ENCODE measurements at places on chromosomes 7 and 10.

GRCh38 chr10:9450801-9451200, 1396.3 kb downstream of the GATA3 start:
- no peak for DNase-seq

DNA sequence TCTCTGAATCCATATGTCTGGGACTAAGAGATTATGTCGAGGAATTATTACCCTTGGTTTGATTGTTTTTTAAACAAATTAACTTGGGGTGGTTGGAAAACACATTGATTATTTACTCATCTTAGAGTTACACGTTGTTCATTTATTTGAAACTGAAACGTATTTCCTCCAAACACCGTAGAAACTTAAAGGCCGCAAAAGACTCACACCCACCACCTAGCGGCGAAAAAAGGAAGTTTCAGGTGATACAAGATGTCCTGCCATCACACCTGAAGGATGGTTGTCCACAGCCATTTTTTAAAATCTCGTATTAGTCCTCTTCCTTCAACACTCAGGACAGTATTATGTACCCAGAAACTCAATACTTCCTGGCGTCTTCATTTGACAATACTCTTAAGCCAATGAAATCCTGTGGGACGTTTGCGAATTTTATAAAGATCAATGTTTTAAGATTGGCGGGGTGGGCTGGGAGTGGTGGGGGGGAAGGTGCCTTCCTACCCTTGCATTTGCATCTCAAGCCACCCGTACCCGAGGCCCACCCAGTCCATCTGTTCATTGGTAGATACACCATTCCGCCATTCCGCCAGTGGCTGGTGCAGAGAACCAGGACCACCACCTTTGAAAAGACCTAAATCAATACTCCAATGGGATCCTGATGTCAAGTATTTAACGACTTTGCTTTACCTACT, 1.4 kb upstream of the LCOR start:
- peak; percentile 53 for DNase-seq

DNA sequence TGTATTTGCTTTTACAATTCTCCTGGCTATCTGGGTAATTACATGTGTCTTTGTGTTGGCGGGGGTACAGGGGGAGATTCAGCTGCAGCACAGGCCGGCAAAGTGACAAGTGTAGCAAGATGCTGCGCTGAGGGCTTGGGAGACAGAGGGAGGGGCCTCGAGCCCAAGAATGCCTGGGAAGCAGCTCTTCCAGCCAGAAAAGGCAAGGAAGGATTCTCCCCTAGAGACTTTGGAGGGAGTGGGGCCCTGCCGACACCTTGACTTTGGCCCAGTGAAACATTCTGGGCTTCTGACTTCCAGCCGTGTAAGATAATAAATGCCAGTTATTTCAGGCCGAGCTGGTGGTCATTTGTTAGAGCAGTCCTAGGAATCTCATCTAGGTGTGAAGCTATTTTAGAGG, 7.2 kb upstream of the REPIN1 start:
- no peak for DNase-seq

DNA sequence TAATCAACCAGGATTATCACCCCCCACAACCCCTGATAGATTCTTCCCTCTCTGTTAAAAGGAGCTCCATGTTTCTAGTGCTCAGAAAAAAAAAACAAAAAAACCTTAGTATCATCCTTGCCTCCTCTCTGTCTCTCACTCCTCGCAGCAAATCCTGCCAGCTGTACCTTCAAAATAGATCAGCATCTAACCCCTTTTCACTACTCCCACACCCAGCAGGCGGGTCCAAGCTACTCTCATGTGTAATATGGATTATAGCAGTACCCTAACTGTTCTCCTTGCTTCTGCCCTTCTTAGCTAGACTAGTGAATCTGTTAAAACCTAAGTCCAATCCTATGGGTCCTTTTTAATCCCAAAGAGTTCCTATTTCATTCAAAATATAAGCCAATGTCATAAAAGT, 667.4 kb downstream of the MAGI2 start:
- no peak for DNase-seq

DNA sequence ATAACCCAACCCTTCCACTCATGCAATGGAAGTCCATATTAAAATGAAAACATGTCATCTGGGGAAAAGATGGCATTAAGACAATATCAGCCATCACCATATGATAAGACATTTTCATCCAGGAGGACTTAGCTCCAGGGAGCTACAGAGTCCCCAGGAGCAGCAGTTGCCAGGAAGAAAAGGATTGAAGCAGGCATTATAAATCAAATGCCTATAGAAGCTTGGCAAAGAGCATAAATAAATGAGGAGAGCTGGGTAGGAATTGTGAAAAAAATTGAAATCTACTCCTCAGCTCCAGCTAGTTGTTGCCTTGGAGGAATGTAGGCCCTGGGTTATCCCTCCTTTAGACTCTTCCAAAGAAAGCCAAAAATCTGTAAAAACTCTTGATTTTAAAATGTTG, 42.5 kb downstream of the FAM13C start:
- no peak for DNase-seq

GRCh38 chr10:79100771-79101170, 32.0 kb downstream of the ZMIZ1 start:
- DNase-seq: no peak

DNA sequence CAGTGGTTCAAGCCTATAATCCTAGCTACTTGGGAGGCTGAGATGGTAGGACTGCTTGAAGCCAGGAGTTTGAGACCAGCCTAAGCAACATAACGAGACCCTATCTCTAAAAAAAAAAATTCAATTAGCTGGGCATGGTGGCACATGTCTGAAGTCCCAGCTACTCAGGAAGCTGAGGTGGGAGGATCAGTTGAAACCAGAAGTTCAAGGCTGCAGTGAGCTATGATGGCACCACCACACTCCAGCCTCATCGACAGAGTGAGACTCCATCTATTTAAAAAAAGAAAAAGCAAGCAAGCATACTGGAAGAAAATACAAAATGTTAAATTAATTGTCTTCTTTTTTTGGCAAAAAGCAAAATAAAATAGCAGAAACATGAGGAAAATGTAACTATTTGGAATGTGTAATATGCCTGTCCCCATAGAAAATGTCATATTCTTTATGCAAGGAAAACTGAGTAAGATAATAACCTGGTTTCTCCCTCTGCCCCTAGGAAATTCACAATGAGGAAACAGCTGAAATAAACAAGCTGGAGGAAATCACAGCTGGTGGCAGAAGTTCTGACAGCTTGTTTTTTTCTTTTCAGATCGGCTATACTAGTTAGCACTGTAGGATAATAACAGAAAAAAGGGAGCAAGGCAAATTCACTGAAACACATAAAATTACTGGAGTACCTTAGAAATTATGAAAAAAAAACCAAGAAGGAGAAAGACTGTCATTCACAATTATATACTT, 48.5 kb downstream of the HERPUD2 start:
- no peak for DNase-seq

GRCh38 chr10:70747192-70747965, 37.8 kb downstream of the TBATA start:
- no peak for DNase-seq

DNA sequence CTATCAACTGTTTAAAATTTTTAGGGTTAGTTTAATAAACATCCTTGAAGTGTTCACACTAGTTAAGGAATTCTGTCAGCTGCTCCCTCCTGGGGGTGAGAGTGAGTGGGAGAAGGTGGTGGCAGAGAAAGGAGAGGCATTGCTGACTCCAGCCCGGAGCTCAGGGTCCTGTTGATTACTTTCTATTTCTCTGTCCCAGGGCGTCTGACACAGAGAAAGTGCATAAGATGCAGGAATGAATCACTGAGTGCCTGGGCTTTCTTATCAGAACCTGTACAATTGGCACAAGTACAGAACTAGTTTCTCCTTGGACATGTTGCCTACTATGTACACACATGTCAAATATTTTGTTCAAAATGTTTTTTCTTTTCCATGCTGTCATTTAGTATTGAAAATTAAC, 410.8 kb upstream of the COBL start:
- DNase-seq: no peak

DNA sequence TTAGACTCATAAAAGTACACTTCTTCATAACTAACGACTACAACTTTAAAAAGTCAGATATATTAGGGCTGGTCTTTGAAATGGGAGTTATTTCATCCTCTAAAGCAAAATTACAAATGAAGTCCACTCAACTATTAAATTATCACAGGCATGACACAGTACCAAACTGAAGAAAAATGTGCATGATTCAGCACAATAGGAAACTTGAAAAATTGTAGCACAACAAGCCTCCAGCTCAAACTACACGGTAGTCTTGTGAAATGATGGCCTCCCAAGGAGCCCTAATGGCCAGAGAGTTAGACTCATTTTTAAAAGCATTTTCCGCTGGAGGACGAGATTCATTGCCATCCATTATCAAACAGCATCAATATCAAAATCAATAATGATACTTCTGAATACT, 76.4 kb downstream of the MAGI2 start:
- DNase-seq: no peak

DNA sequence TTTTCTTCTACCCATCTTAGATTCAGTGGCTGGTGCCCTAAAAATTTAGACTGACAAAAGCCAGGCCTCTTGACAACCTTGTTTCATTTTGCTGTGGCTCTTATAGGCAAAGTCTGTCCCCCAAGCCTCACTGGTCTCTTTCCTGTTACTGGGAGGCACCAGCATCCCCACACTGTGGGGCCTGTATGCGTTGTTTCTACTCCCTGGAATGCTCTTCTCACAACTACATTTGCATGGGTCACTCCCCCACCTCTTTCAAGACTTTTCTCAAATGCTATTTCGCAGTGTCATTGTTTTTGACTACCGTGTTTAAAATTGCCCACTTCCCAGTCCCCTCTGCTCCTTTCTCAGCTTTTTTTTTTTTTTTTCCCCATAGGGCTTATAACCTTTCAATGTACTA, 108.7 kb upstream of the DGKB start:
- no peak for DNase-seq

- no peak for DNase-seq
These were observed 614.9 kb downstream of the KCNMA1 start for GRCh38 chr10:77022671-77023070.

DNA sequence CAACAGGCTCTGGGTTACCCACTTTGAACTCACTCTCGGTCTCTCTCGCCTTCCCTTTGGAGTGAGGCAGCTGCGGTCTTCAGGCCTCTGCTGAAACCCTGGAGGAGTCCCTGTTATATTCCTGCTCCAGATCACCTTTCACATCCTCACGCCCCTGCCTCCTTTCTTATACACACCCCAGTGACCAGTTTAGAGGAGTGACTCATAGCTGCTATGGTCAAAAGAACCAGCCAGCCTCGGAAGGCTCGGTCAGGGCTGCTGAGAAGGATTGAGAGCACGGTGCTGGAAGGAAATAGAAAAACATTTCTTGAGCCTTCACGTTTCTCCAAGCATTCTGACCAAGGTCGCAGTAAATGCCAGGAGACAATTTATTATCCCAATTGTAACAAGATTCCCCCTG, 28.3 kb upstream of the SVOPL start:
- DNase-seq: no peak

DNA sequence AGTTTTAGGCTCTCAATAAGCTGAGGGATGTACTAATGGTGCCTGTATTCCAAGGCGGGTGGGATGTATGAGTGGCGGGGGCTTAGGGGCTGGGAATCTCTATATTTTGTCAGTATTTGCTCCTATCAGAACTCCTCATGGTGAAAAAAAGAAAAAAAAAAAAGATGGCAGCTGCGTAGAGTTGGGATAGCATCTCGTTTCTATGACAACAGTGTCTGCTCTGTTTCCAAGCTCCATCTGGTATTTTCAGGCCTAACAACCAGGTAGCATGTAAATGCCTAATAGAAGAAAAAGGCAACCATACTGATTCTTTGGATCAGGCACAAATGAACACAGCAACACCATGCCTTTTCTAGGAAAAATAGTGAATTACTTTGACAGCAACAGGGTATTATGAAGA, 11.7 kb upstream of the CCDC172 start:
- DNase-seq: no peak

- DNase-seq: no peak
These were observed 21.7 kb downstream of the KLHDC10 start for GRCh38 chr7:130091999-130092398.

DNA sequence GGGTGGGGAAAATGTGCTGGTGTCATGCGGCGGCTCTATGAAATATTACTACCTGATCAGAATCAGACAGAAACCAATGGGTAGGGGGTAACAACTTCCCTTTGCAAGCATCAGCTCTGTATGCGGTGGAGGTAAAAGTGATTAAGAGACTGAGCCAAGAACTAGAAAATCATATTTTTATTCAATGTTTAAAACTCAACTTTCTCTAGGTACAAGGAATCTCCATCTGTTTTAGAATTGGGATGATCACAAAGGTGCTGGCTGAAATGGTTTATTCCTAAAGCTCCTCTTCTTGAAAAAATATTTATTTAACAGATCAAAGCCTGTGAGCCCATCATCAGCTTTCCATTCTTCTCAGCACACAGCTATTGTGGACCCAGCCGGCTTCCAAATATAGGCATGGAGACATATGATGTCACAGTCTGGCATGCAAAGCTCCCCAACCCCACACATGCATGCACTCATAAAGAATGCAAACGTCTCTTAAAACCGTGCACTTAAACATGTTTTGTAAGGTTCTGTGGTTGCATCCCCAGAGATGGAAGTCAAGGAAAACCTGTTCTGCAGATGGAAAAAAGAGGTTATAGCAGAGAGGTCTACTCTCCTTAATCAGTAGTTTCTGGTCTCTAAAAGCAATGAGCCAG, 126.0 kb downstream of the SKIDA1 start:
- DNase-seq: no peak

DNA sequence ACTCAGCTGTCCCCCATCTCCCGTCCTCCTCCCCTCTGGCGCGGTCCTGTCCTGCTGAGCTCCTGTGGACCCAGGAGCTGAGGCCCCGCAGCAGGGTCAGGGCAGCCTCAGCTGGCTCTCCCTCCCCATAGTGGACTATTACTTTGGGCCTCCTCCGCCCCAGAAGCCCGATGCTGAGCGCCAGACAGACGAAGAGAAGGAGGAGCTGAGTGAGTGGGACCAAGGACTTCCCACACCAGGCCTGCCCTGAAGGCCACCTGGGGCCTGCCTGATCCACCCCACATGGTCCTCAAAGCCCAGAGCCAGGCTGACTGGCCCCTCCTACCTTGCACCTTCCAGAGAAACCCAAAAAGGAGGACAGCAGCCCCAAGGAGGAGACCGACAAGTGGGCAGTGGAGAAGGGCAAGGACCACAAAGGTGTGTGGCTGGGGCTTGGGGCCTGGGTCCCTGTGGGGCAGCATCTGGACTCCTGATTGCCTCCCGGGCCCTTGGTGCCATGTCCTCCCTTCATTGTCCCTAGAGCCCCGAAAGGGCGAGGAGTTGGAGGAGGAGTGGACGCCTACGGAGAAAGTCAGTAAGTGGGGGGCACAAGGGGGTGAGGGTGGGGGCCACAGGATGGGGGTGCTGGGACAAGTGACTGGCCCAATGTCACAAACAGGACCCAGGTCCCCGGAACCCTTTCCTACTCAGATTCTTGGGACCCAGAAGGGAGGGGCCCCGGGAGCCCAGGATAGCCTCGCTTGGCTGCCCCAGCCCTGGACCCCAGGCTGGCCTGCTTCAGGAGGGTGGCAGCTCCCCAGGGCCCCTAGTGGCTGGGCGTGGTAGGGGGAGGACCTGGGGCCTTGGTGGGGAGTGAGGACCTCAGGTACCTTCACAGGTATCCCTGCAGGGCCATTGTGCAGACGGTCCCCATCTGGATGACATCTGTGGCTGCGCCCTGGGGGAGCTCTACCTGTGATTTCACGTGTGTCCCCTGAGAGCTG, 4.9 kb downstream of the AEBP1 start:
- DNase-seq: no peak

All from stimulated activated CD8-positive, alpha-beta memory T cell treated with anti-CD3 and anti-CD28 coated beads, Interleukin-7, amount 100 ng/mL, for 1 hour (primary cell).